ENCODE measurements at places on chromosomes 4 and X.

- no peak for DNase-seq
These were observed 106.4 kb downstream of the RTL5 start for GRCh38 chrX:72025236-72025770.

DNA sequence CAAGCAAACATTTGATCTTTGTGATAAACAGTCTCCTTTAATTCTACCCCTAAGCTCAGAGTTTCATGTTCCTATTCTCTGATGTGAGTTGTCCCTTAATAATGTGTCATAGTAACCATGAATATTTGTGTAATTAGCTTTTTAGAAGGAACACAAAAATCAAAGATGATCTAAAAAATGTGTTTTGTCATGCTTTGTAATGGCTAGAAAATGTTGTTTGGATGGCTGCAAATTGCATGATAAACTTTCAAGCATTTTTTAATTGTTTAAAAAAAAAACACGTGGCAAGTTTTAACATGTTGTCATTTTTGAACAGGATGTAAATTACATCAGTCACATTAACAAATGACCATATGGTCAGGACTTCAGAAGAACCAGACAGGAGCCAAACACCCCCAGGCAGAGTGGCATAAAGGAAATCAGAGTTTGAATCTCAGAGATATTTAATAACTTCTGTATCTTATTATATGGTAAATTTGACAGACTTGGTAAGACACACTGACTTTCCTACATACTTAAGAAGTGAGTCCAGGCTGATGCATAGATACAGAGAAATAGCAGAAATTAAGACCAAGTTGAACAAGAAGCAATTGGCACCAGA is 223.9 kb upstream of the VEGFC start:
- no peak for DNase-seq

GRCh38 chrX:103101299-103102042 is 8.5 kb upstream of the NXF3 start:
- DNase-seq: no peak

- DNase-seq: no peak
These were observed 54.2 kb downstream of the PLAC1 start for GRCh38 chrX:134603806-134604700.

- DNase-seq: no peak
These were observed 137.6 kb upstream of the TEX13D start for GRCh38 chrX:124194901-124195300.

DNA sequence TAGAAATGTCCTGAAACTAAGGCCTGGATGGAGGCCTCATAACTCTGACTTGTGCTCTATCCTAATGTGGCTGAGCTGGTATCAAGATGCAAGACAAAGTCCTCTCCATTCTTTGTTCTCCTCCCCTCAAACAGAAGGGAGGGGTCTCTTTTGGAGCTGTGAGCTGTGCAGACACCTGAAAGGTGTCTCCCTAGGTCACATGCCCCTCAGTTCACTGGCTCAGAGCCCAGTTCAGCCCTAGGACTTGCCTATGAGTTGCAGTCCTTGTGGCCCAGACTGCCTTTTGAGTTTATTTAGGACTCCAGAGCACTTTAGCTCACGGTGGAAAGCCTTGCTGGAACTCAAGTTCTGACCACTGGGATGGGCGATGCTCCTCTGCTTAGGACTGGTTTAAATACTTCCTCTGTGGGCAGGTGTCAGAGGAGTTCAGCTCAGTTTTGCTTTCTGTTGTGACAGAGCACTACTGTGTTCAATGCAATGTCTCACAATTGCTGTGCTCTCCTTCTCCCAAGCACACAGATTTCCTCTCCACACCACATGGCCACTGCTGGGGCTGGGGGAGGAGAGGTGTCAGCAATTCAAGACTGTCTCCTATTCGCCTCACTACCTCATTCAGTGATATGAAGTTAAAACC is 84.8 kb upstream of the ZNF827 start:
- no peak for DNase-seq

DNA sequence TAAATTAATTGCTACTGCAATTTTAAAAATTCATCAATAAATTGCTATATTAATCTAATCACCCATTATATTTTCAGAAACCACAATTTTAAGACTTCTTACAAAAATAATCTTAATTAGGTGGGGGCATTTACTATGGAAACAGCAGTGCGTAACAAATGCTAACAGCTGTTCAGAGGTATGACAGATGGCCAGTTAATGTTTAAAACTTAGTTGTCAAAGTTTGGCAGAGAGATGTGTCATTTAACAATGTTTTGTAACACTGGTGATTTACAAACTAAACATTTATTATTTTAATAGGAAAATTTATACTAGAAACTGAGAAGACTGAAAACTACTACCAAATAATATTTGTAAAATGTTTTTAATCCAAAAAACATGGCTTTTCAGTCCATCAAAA is 85.2 kb upstream of the GPR34 start:
- no peak for DNase-seq

DNA sequence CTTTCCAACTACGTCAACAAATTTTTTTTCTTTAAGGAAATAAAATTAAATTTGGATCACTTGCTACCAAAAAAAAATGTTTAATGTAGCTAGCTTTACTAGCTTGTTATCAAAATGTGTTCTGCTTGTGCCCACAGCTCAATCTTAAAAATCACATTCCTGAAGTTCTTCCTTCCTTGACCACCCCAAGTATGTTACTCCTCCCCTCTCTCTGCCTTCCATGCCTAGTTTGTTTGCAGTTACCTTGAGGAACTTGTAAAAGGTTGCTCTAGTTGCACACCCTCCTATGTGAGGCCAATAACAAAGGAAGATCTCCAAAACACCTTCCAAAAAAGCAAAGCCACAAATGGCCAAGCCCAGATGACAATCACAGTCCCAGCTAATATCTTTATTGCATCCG is 19.6 kb upstream of the TMEM184C start:
- no peak for DNase-seq

- DNase-seq: no peak
These were observed 19.3 kb upstream of the SLC9A7 start for GRCh38 chrX:46777971-46778810.

GRCh38 chrX:121876305-121876704 is 828.9 kb downstream of the GLUD2 start:
- DNase-seq: no peak

DNA sequence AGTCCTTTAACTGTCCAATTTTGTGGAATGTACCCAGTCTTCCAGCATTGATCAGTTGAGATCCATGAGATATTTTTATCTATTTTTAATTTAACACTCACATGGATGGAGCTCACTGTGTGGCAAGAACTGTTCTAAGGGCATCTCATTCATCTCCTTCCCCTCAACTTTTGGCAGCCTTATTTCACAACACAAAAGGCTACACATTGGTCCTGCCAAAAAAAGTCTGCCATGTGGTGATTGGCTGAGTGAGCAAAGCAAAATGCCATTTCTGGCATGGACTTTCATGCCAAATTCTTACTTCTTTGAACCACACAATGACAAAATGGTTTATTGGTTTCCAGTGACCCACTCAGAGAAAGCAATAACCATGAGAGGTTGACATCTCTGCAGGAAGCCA is 171.6 kb upstream of the MAP3K15 start:
- no peak for DNase-seq

GRCh38 chr4:8365951-8366350 is 74.6 kb downstream of the ACOX3 start:
- no peak for DNase-seq
